Stimulated activated CD8-positive, alpha-beta memory T cell treated with anti-CD3 and anti-CD28 coated beads, Interleukin-4, amount 100 ng/mL, for 1 hour (primary cell): ENCODE measurements at places on chromosomes 4 and X.

DNA sequence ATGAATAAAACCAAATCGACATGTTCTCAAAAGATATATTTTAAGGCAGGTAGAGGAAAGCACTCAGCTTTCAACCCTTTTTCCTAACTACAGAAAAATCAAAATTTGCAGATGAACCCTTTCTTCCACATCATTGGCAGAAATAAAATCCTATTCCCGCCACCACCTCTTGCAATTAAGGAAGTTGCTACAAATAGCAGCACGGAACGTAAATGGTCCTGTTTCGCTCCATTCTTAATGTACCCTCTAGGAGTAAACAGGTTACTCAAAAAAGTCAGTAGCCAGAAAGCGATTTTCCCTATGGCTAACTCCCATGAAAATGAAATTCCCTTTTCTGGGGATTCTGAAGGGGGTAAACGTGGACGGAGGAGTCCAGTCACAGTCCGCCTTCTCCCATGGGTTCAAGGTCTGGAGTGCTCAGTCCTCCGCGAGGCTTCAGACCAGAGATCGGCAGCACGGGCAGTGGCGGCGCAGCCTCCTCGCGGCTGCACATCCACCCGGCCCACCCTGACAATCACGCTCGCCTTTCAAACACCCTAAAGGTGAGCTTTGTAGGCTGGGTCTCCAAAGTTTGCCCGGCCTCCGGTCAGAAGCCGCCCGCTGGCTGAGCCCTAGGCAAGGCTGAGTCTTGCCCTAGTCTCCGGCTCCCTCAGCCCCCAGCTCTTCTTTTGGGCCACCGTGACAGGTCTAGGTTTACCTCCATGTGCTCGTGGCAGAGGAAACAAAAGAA lies 1.8 kb downstream of the ATP11C start:
- no peak for DNase-seq

- DNase-seq: no peak
Observed at GRCh38 chr4:185837415-185838103, 25.6 kb upstream of the SORBS2 start.

GRCh38 chr4:153611679-153612078 lies 72.4 kb upstream of the TLR2 start:
- no peak for DNase-seq

GRCh38 chr4:87078987-87079486 lies 141.4 kb downstream of the KLHL8 start:
- DNase-seq: no peak

DNA sequence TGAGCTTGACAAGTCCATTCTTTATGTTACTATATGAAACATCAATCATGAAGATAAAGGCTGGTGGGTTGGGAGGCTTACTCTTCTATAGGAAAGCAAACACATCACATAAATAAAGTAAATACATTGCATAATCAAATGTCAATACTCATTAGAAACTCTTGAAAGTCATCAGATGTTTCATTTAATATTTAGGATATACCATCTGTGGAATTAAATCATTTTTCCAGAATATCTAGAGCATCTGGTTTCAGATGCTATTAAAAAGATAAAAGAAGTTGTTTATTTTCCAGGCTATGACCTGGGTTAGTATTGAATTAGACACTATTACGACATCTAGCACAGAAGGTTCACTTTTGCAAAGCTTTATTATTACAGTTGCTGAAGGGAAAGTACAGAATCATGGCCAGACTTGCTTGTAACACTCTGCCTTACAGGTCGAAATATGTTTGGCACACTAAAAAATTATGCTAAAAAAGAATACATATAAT lies 72.6 kb downstream of the METTL14 start:
- DNase-seq: no peak

DNA sequence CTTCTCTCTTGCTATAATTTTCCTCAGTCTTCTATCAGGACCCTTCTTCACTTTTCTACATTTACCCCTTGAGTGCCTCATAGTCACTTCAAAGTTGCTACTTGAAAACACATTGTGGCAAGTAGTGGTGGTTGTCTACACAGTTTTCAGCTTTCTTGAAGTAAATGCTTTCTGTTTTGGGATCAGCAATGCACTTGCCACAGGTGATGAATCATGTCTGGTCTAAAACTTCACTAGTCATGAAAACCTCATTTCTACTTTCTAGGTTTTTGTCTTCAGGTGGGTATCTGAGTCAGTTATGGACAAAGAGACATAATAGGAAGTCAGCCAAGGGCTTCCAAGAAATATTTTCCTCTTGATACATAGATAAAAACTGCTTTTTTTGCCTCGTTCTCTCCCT lies 359.2 kb downstream of the CCSER1 start:
- DNase-seq: no peak

GRCh38 chr4:84158670-84159069 lies 340.4 kb downstream of the NKX6-1 start:
- DNase-seq: no peak

GRCh38 chr4:878796-879728 lies 53.1 kb downstream of the GAK start:
- no peak for DNase-seq
